ENCODE measurements at places on chromosomes 12 and 14.

DNA sequence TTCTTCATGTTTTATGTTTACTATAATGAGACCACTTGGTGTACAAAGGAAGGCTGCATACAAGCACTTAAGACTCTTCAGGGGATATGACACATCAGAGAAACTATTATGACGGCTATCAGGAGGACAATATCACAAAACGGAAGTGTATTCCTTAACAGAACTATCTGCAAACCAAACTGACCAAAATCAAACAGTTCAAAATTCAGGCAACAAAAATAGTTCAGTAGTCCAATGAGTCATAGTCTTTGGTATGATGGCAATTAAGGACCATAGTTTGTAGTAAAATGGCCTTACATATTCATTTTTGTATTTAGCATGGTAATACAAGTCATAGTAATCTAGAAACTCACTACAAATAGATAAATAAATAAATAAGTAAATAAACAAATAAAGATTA, 1638.7 kb upstream of the SEL1L start:
- DNase-seq: no peak

- DNase-seq: no peak
Observed at GRCh38 chr12:25695574-25695973, 142.5 kb upstream of the LMNTD1 start.

DNA sequence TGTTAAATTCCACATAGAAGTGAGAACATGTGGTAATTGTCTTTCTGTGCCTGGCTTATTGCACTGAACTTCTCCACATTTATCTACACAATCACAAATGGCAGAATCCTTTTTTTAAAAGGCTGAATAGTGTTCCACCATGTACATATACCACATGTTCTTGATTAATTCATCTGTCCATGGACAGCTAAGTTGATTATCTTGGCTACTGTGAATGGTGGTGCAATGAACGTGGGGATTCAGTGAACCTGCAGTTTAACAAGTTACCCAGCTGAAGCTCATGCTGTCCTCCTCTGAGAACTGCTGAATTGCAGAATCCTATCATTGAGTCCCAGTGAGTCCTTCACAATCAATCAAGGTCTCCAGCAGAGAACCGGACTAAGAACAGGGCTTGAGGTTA, 74.9 kb downstream of the TBK1 start:
- DNase-seq: no peak

DNA sequence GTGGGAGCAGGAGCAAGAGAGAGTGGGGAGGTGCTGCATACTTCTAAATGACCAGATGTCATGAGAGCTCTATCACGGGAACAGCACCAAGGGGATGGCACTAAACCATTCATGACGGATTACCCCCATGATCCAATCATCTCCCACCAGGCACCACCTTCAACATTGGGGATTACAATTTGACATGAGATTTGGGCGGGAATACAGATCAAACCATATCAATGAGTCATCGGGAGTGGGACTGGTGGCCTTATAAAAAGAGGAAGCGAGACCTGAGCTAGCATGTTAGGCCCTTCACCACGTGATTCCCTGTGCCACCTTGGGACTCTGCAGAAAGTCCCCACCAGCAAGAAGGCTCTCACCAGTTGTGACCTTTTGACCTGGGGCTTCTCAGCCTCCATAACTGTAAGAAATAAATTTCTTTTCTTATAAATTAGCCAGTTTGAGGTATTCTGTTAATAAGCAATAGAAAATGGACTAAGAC, 28.7 kb downstream of the COX8C start:
- DNase-seq: no peak

GRCh38 chr12:41254004-41254914, 66.1 kb downstream of the PDZRN4 start:
- DNase-seq: no peak

- DNase-seq: peak; percentile 46
Observed at GRCh38 chr14:89543425-89543790, 126.4 kb upstream of the FOXN3 start.
